ENCODE measurements at places on chromosomes 1 and 21.

GRCh38 chr1:90850181-90850897 is 133.2 kb upstream of the BARHL2 start:
- H3K4me3 ChIP-seq, result peak overlapping the region; percentile 77
- no peaks in the 10 kb centered on the region for H3K36me3 ChIP-seq
- peak; percentile 54 for DNase-seq
- H3K4me1 ChIP-seq, result peaks cover 11% of the 10 kb centered on the region
- H3K27me3 ChIP-seq, result no peaks in the 10 kb centered on the region

GRCh38 chr1:149849111-149849946 is 50.0 kb upstream of the BOLA1 start:
- no peaks in the 10 kb centered on the region for H3K4me1 ChIP-seq
- H3K4me3 ChIP-seq, result no peak overlapping the region
- DNase-seq, result peak; percentile 18

DNA sequence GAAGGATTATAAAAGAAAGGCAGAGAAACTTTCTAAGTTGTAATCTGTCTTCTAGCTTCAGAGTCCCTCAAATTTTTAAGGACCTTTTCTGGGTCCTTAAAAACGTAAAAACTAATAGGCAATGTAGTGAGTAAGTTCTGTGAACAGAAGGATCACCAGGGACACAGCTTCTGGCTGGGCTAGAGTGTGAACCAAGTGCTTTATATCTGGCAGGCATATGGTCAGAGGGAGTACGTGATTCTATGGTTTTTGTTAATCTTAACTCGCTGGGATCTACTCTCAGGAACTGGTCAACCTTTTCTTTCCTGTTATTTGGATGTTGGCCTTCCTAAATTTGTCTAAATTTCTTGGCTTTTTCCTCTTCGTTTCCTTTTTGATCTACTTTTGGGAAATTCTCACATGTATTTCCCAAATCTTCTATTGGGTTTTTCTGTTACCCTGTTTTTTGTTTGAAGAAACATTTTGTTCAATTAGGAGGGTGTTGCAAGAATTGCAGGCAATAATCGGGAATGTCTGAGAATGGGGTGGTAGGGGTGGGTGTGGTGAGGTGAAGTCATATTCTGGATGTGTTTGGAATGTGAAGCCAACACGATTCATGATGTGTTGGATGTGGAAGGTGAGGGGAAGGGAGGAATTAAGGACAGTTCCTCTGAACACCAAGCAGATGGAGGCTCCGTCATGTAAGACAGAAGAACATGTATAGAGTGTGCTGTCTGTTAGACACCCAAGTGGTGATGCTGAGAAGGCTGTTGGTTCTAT is 193.2 kb downstream of the FMN2 start:
- no peaks in the 10 kb centered on the region for H3K27me3 ChIP-seq
- no peak overlapping the region for H3K4me3 ChIP-seq
- H3K4me1 ChIP-seq, result no peaks in the 10 kb centered on the region
- no peak for DNase-seq
- no peak overlapping the region for H3K27ac ChIP-seq

DNA sequence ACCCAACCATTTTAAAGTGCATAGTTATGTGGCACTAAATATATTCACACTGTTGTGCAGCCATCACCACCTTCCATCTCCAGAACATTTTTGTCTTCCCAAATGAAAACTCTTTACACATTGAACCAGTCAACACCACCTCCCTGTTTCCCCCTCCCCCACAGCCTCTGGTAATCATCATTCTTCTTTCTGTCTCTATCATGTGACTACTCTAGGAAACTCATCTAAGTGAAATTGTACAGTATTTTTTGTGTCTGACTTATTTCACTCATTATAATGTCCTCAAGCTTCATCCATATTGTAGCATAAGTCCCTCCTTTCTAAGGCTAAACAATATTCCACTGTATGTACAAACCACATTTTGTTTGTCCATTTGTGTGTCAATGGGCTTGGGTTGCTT is 128.0 kb downstream of the RUNX1 start:
- H3K4me1 ChIP-seq, result no peaks in the 10 kb centered on the region
- H3K27me3 ChIP-seq, result no peaks in the 10 kb centered on the region
- H3K27ac ChIP-seq, result no peak overlapping the region
- no peaks in the 10 kb centered on the region for H3K36me3 ChIP-seq
- DNase-seq, result no peak

DNA sequence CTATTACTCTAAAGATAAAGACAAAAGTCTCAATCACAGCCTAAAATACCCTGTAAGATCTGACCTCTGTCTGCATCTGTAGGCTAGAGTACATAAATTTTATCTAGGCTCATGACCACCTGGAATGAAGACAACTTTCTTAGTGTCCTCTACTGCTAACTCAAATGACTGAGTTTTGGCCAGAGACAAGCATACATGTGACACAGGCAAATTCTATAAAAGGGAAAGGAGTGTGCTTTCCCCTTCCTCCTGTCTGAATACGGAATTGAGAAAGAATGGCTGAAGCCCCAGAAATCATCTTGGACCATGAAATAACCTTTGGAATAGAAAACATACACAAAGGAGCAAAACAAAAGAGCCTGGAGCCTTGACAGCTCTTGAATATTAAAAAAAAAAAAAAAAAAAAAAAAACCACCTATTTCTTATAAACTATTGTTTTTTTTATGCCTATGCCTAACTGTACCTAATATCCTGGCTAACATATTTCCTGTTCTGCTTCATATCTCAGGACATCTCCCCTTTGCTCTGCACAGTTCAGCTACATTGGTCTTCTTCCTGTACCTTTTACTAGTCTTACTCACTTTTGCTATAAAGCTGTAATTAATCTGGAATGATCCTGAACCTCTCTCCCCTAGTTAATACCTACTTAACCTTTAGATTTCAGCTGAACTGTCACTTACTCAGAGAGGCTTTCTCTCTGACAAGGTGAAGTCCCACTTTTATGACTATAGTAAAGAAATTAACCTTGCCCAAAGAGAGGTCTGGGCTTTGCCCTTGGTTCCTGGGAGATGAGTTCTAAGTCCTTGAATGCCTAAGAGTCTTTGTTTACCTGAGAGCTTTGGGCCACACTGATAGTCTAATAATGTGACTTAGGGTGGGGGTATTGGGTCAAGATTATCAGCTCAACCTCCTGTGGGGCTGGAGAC is 16.1 kb downstream of the UCHL5 start:
- no peak for DNase-seq
- H3K36me3 ChIP-seq, result peaks cover 61% of the 10 kb centered on the region
- no peaks in the 10 kb centered on the region for H3K27me3 ChIP-seq
- H3K4me3 ChIP-seq, result no peak overlapping the region
- no peaks in the 10 kb centered on the region for H3K4me1 ChIP-seq

- H3K27ac ChIP-seq, result no peak overlapping the region
- no peaks in the 10 kb centered on the region for H3K36me3 ChIP-seq
- H3K27me3 ChIP-seq, result no peaks in the 10 kb centered on the region
- H3K4me3 ChIP-seq, result no peak overlapping the region
- DNase-seq, result no peak
Observed at GRCh38 chr1:89087241-89087640, 22.2 kb upstream of the GBP1 start.

- no peaks in the 10 kb centered on the region for H3K4me1 ChIP-seq
- no peak for DNase-seq
- no peak overlapping the region for H3K4me3 ChIP-seq
- H3K36me3 ChIP-seq, result no peaks in the 10 kb centered on the region
- H3K27ac ChIP-seq, result no peak overlapping the region
Observed at GRCh38 chr1:183577897-183578465, 12.3 kb downstream of the NCF2 start.

- H3K36me3 ChIP-seq, result peaks cover 20% of the 10 kb centered on the region
- no peak overlapping the region for H3K4me3 ChIP-seq
- no peaks in the 10 kb centered on the region for H3K4me1 ChIP-seq
- H3K27me3 ChIP-seq, result no peaks in the 10 kb centered on the region
- DNase-seq, result no peak
- H3K27ac ChIP-seq, result no peak overlapping the region
Observed at GRCh38 chr1:183847641-183848040, 42.7 kb downstream of the RGL1 start.

DNA sequence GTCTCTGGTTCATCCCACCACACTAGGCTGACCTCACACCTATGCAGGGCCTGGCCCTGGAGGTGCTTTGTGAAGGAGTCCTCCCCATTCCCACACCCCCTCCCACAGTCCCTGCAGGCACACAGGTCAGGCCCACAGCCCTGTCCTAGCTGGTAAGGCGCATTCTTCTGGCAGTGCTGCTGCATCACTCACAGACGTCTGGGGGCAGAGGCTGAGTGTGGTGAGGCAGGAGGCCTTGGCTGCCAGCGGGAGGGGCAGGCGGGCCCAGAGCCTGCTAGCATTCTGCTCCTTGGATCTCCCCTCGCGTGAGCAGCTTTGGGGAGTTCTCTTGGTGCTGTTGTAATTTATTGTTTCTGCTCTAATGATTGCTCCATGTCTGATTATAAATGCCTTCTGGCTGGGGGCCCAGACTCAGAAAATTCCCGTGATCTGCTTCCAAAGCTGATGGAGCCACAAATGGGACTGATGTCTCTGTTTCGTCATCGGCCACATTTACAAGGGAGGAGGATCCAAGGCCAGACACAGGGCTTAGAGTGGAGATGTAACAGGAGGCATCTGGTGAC is 62.9 kb downstream of the TRABD2B start:
- DNase-seq, result peak; percentile 2
- peaks cover 2% of the 10 kb centered on the region for H3K4me1 ChIP-seq
- no peaks in the 10 kb centered on the region for H3K36me3 ChIP-seq
- H3K27me3 ChIP-seq, result peaks cover 33% of the 10 kb centered on the region
- no peak overlapping the region for H3K4me3 ChIP-seq

DNA sequence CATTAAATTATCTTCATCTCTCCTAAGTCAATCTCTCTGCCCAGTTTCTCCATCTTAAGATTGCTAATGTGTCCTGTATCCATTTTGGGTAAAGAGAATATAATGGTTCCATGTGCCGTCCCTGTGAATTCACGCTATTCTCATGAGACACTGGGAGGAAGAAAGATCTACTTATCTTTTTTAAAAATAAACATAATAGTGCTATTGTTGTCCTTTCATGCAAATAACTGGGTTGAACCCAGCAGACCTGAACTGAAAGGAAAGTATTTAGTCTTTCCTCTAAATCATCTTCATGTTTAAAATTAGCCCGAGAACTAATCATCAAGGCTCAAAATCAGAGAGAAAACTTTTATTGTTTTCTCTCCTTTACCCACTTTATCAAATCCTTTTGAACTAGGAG is 22.4 kb downstream of the SLAMF1 start:
- no peak overlapping the region for H3K4me3 ChIP-seq
- no peaks in the 10 kb centered on the region for H3K36me3 ChIP-seq
- peaks cover 4% of the 10 kb centered on the region for H3K27me3 ChIP-seq

DNA sequence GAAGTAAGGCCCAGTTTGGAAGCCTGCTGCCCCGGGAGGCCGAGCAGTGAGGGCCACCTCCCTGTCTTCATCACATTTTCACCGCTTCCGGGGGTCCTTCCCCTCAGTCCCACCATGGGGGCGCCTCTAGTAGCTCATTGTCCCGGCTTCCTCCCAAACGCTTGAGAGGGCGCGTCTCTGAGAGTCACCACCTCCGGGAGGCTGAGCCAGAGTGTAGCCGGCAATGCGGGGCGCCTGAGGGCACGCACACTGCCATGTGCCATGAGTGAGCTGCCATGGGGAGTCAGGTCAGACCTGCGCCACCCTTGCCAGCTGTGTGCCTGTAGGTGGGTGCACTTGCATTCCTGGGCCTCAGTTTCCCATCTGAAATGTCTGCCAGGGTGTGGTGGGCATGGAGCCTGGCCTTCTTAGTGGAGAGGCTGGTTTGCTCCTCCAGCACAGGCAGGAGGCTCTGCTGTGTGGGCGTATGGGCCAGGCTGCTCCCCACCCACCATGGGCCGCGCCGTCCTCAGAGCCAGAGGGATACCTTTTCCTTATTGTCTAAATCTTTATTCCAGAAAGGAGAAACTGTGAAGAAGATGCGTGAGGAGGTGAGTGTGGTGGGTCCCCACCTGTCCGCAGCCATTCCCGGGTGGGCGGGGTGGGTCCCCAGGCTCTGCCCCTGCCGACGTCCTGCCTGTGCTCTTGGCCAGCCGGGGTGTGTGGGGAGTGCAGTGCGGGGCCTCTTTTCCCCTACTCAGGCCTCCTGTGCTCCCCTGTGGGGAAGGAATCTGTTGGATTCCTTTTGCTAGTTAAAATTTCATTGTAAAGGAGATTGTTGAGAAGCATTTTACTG is 81.3 kb upstream of the COL6A1 start:
- peaks cover 21% of the 10 kb centered on the region for H3K4me1 ChIP-seq
- H3K36me3 ChIP-seq, result peaks cover 18% of the 10 kb centered on the region
- no peaks in the 10 kb centered on the region for H3K27me3 ChIP-seq

- no peak overlapping the region for H3K27ac ChIP-seq
- peaks cover 63% of the 10 kb centered on the region for H3K27me3 ChIP-seq
- H3K4me3 ChIP-seq, result no peak overlapping the region
- no peaks in the 10 kb centered on the region for H3K36me3 ChIP-seq
- no peak for DNase-seq
Observed at GRCh38 chr1:34779526-34779925, 1.5 kb upstream of the GJB3 start.

- DNase-seq, result no peak
- H3K27me3 ChIP-seq, result no peaks in the 10 kb centered on the region
- H3K4me3 ChIP-seq, result no peak overlapping the region
- H3K36me3 ChIP-seq, result peaks cover 85% of the 10 kb centered on the region
- H3K27ac ChIP-seq, result no peak overlapping the region
Observed at GRCh38 chr1:2406451-2407041, 5.8 kb downstream of the PEX10 start.

DNA sequence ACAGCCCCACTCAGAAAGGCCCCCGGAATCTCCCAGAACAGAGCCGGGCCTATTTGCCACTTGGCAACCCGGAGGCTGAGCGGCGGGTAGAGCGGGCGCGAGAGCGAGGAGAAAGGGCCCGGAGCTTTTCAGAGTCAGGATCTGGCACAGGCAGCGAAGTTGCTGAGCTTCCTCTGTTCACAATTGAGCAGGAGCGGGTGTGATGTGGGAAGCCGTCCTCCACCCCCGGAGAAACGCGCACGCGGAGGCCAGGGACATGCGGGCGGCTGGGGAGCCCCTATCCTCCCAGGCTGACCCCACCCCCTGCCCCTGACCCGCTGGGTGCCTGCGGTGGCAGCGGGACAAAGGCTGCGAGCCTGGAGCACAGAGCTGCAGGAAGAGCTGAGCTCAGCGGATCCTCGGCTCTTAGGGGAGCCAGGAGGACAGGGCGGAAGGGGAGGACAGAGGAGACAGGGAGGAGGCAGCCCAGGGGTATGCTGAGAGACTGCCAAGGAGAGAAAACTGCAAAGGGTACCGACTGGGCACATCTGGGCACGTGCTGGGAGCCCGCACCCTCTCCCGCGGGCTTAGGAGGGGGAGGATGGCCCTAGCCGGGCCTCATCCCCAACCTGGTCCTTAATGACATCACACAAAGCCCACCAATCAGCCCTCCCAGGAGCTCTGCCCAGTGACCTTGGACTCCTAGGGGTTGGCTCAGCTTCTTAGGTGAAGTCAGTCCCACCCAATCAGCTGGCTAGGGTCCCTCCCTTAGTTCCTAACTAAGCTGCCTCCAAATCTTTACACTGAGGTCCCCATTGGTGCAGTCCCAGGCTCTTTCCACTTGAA is 9.3 kb downstream of the KIF21B start:
- DNase-seq, result no peak
- no peak overlapping the region for H3K27ac ChIP-seq
- peaks cover 40% of the 10 kb centered on the region for H3K4me1 ChIP-seq
- H3K27me3 ChIP-seq, result no peaks in the 10 kb centered on the region
- peak overlapping the region; percentile 28 for H3K4me3 ChIP-seq

- DNase-seq, result no peak
- H3K27me3 ChIP-seq, result peaks cover 58% of the 10 kb centered on the region
- H3K27ac ChIP-seq, result no peak overlapping the region
Observed at GRCh38 chr1:22239378-22239777, 96.5 kb upstream of the WNT4 start.

Measured in mesenchymal stem cell (in vitro differentiated cells and primary cell).